Osteoblast (primary cell): ENCODE measurements at places on chromosomes 2 and 18. TPM values are rescaled to one million over a fixed set of nuclear protein-coding genes. Genes with fewer than 3 reads are reported as not detected.

LAMA3 gene
- 8.3 and 33.3 TPM in 2 replicates for total RNA-seq

PHLPP1 gene
- total RNA-seq: 5.6 and 6.9 TPM in 2 replicates

TTN gene
- total RNA-seq: under 0.01 TPM in 2 replicates

- H3K4me3 ChIP-seq: no peak overlapping the region
- DNase-seq: no peak
- H3K27me3 ChIP-seq: no peaks in the 10 kb centered on the region
- no peaks in the 10 kb centered on the region for H3K4me1 ChIP-seq
Observed at GRCh38 chr2:223306371-223306770, 254.4 kb downstream of the KCNE4 start.

GRCh38 chr2:61380056-61380881, 90.6 kb downstream of the USP34 start:
- H3K4me1 ChIP-seq: no peaks in the 10 kb centered on the region
- no peak overlapping the region for H3K4me3 ChIP-seq
- peaks cover 52% of the 10 kb centered on the region for H3K36me3 ChIP-seq
- DNase-seq: no peak
- no peaks in the 10 kb centered on the region for H3K27me3 ChIP-seq

- H3K4me3 ChIP-seq: no peak overlapping the region
- H3K27me3 ChIP-seq: no peaks in the 10 kb centered on the region
- H3K4me1 ChIP-seq: no peaks in the 10 kb centered on the region
- no peak overlapping the region for H3K27ac ChIP-seq
- no peak for DNase-seq
Observed at GRCh38 chr18:22136395-22136794, 33.0 kb upstream of the GATA6 start.

GRCh38 chr18:41410006-41410405, 545.0 kb upstream of the PIK3C3 start:
- no peaks in the 10 kb centered on the region for H3K4me1 ChIP-seq
- no peak overlapping the region for H3K27ac ChIP-seq
- H3K27me3 ChIP-seq: no peaks in the 10 kb centered on the region
- no peak overlapping the region for H3K4me3 ChIP-seq
- no peak for DNase-seq
- no peaks in the 10 kb centered on the region for H3K36me3 ChIP-seq

DNA sequence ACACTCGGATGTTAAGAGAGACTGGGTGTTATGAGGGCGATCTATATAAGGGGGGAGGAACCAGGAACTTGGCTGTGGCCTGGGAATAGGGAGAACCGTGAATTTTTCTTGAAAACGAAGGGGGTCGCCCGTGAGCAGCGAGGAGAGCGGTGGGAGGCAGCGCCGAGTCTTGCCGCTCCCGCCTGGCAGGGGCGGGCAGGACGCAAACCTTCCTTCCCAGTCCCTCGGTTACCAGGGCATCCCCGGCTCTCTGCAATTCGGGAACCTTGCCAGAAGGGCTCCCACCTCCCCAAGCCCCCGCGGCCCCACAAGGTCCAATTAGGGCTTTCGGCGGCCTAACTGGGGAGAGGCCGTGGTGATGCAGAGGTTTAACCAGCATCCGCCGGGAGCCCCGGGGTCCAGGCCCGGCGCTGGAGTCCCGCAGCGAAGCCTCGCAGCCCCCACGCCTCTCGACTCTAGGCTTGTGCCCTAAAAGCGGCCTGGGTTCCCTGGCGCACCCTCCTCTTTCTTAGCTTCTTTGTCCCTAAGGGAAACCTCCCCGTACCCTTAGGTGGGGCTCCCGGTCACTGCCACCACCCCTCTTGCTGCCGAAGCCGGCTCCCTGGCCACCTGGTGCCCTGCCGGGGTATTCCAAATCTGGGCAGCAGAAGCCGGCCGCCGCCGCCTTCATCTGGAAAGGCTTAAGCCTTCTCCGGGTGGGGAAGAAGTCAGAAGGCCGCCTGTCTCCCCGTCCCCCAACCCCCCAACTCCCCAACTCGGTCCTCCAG, 680 bp upstream of the FHOD3 start:
- H3K36me3 ChIP-seq: no peaks in the 10 kb centered on the region
- no peaks in the 10 kb centered on the region for H3K27me3 ChIP-seq

GRCh38 chr18:506264-506663, 5.8 kb upstream of the COLEC12 start:
- no peak overlapping the region for H3K27ac ChIP-seq
- H3K27me3 ChIP-seq: peaks cover 10% of the 10 kb centered on the region
- H3K4me1 ChIP-seq: no peaks in the 10 kb centered on the region
- H3K4me3 ChIP-seq: no peak overlapping the region
- no peak for DNase-seq
